ENCODE measurements at places on chromosomes 7 and 10.

- DNase-seq, result no peak
Observed at GRCh38 chr10:113879691-113880090, 25.2 kb downstream of the NHLRC2 start.

DNA sequence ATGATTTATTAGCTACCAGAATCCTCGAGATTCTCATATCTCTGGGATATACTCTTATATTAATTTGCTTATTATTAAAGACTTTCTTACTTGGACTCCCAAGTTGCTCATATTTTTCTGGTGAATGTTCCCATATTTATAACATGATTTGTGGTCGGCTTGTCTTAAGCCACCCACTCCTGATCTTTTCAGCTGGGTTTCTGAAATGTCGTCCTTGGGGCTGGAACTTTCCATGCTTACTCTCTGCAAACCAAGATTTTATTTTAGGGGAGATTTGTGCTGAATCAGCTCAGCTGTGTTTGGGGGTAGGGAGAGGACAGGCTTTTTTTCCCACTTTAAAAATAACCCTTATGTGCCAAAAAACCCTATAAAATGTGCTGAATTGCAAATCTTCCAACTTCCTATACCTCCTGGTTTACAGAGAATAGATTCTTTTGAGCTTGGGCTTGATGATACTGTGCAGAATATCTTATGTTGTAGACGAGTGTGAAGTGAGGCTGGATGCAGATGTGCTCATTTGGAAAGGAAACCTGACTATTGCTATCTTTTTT lies 162.1 kb downstream of the SND1 start:
- DNase-seq, result no peak

- DNase-seq, result no peak
Observed at GRCh38 chr7:69844264-69844868, 246.1 kb downstream of the AUTS2 start.

GRCh38 chr10:48453451-48454301 lies 147.2 kb downstream of the MAPK8 start:
- no peak for DNase-seq

DNA sequence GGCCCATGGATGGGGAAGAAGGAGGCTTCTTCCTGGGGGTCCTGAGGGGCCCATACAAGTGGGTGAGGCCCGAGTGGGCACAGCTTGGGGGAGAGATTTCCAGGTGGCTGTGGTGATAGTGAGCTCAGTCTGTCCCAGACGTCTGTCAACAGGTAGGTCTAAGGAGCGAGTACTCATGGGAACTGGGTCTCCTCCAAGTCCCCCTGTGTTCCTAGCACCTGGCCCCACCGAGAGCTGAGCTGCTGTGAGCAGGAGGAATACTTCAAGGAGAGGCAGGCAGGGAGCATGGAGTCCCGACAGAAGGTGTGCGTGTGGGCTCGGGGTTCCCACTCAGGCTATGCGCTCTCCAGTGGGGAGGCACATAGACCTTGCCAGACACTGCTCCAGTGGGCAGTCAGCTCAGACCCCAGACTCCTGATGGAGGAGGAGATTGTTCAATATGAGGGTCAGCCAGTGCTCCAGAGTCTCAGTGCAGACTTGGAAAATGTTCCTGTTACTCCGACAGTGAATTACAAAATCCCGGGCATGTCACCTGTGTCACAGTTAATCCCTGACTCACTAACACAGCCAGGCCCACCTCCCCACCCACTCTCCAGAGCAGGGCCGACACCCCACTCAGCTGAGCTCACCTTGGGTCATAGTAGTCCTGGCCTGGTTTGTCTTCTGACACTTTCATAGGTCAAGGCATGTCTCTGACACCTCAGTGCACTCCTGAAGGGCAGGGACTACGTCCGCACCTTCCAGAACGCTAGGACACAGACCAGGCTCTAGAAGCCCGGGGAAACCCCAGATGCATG lies 28.2 kb upstream of the C10orf53 start:
- no peak for DNase-seq

DNA sequence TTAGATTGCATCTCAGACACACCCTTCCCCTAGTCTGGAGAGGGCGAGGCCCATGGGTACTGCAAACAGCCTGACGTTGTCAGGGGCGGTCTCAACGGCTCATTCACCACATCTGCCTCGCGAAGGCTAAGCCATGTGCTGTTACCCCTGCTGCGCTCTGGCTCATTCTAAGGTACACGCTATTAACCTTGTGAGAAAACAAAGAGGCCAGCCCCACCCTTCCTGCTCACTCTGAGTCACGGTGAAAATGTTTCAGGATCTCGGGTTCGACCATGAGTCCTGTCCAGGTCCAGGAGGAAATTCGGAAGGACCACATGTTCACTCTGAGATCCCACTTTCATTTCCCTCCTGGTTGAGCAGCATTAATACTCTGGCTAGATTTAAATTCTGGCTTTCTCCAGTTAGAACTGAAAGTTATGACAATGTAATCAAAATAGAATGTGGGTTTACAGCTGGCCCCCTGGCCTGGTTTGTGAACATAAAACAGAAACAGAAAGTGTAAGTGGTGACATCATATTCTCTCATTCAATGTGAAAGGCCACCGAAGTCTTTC lies 55.2 kb downstream of the EGFR start:
- no peak for DNase-seq

DNA sequence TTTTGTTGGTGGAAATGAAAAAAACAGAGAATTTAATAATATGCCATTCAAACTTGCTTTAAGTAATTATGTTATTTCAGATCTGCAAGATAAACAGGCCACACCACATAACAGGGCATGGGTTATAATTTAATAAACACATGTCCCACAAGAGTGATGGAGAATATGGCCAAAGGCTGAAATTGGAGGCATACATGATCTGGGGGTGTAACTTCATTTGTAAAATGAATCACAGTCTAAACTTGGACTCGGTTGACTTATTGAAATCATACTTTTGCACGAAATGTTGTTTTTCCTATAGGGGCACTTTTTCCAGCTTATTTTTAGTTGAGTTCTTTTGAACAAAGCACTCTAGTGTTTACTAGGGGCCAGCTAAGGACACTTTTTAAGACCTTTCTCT lies 151.6 kb downstream of the TMEM26 start:
- DNase-seq, result peak; percentile 28

GRCh38 chr10:6065835-6066234 lies 3.7 kb upstream of the IL2RA start:
- no peak for DNase-seq

DNA sequence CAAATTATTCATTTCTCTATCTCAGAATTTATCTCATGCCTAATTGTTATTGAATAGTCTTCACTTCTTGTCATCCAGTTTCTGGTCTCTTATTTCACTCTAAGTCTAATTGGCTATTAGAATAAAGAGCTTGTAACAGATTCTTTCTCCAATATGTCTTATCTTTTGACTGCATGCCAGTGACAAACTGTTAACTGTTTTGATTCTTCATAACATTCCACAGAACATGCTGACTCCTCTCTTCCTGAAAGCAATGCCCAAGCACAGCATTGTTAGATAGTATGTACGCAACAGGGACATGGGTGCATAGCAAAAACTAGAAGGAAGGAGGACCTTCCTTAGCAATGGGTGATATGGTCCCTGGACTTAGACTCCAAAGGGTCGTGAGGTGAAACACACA lies 65.4 kb downstream of the TRUB1 start:
- no peak for DNase-seq

DNA sequence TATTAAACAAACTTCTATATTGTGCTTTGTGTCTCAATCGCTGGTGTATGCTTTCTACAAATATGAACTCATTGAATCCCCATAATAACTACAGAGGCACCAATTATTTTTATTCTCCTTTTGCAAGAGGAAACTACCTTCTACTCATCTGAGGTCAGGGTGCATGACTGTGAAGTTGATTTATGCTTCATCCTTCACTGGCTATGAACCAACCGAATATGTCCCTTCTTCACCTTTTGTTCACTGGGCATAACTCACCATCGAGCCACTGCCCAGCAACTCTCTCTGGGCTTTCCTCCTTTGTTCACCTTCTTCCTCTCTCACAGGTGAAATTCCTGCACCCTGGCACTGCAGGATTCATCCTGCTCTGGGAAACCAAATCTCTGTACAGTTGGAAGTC lies 61.3 kb upstream of the PFKP start:
- no peak for DNase-seq

DNA sequence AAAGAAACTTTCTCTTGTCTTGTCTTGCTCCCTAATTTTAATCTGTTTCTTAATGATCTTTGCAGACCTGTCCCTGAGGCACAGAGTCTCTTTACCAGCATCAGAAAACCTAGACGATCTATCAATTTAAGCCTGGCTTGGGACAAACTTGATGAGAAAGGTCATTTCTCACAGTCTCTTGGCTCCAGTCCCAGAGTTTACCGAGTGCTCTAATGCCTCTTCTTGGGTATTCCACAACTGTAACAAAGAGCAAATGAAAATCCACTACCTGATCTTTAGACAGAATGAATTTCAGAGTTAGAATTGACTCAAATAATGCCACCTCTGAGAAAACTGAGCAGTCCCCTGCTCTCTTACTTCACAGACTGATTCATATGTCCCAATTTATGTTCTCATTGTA lies 106.4 kb upstream of the DNAJB12 start:
- no peak for DNase-seq

DNA sequence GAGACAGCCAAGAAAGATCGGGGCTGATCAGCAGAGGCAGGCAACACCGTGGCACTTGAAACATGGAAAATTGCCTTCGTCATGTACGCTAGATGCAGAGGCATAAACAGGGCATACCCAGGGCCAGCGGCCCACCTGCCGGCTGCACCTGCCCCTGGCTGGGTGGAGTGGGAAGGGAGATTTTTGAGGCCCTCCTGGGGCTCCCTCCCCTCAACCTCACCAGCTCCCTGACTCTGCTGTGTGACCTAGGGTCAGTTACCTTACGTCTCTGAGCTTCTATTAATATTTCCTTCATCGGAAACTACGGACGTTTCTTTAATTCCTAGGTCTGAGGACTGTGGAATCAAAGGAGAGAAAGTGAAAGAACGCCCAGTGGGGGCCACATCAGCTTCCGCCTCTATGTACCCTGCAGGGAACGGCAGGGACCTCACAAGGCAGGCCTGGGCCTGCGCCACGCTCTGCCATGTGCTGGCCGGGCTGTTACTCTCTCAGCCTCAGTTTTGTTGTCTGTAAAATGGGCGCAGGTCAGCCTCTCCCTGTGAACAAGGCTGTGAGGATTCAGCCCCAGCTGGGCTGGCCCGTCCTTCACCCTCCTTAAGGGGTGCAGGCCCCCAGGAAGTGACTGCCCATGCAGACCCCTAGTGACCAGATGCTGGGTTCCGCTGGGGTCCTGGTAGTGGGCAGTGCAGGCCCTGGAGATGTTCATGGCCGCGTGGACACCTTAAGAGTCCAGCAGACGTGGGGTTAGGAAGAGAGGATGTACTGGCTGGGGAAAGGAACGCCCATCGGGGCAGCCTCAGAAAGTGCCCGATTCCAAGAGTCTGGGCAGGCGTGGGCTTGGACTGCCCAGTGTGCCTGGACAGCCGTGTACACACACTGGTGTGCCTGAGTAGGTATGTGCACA lies 22.7 kb downstream of the ELFN1 start:
- no peak for DNase-seq

DNA sequence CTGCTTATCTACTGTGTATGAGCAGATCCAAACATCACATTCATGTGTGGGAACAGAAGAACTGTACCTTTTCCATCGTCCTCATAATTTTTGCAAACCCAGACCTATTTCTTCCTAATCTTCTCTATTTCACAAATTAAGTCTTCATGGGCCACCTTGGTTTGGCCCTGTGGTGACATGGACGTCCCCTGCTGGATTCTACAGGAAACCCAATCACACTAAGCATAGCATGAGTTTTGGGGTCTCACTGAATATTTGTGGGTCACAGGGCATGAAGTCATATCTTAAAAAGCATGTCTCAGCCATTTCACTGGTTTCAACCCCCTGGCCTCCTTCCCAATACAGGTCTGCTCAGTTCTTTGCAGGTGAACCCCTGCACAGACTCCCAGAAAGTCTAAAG lies 35.8 kb upstream of the CDCA7L start:
- no peak for DNase-seq

GRCh38 chr10:60384011-60384410 lies 5.7 kb downstream of the ANK3 start:
- no peak for DNase-seq

DNA sequence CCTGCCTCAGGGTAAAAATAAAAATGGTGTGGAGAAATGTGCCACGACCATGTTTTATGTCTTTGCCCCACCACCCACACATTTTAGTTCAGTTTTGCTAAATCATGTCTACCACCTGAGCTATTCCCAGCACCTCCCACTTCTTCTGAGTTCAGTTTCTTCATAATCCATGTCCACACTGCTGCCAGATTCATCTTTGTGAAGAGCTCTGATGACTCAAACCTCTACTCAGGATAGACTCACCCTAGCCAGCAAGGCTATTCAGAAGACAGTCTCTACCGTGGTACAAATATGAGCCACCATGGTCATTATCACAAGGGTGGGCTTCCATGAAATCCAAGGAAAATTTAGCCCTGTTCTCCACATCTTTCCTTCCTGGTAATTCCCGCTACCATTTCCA lies 231.1 kb upstream of the PRKCQ start:
- DNase-seq, result no peak

DNA sequence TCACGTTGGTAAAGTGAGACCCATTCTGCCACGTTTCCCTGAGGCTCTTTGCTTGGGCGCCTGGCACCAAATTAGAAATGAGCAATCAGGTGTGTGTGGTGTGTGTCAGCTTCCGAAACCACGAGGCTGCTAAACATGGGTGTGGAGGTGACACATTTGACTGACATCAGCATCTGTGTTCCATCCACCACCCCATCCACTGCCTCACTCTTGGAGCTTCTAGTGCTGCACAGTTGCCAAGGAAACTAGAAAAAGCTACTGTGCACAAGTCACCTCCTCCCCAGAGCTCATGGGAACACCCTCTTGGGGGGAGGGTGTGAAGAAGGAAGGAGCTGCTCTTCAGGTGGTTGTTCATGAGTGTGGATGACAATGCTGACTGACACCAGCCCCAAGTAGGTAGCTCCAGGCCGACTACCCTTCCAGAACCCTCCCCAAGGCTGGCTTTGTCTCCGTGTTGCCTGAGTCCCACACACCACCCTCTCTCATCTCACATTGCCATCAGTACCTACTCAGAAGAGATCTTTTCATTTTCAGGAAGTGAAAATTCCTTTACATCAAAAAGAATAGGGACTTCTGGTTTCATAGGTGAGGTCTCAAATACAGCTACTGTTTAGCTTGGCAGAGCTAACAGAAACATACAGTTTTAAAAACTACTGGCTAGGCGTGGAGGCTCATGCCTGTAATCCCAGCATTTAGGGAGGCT lies 152.2 kb downstream of the TMEM178B start:
- no peak for DNase-seq

- DNase-seq, result no peak
Observed at GRCh38 chr7:157266272-157266671, 70.5 kb upstream of the DNAJB6 start.

All from amniotic stem cell (primary cell).